ENCODE measurements at places on chromosomes 6 and 20. TPM values are rescaled to one million over a fixed set of nuclear protein-coding genes. Genes with fewer than 3 reads are reported as not detected.

- DNase-seq: peak; percentile 81
Observed at GRCh38 chr6:111628142-111628850, 22.6 kb upstream of the TRAF3IP2 start.

DNA sequence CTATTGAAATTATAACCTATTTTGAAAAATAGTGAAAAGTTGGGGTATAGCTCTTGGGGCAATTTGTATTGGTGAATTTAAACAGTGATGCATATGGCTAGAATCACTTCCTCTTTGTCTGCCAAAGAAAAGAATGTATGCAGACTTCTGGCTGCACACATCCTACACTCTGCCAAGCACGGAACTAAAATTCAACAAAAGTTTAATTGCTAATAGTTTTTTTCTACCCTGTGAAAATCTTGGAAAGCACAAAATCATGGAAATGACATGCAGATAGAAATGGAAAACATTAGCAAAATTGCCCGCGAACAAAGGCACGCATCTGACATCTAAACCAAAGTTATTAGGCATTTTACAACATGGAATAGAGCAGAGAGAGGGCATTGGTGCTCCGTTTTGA lies 106.4 kb upstream of the PDE10A start:
- DNase-seq: no peak

- DNase-seq: no peak
Observed at GRCh38 chr6:116439522-116440051, 21.6 kb upstream of the CALHM6 start.

GRCh38 chr20:38874460-38875174 lies 51.6 kb upstream of the FAM83D start:
- DNase-seq: no peak

GRCh38 chr6:47437592-47437991 lies 40.0 kb upstream of the CD2AP start:
- DNase-seq: no peak

DNA sequence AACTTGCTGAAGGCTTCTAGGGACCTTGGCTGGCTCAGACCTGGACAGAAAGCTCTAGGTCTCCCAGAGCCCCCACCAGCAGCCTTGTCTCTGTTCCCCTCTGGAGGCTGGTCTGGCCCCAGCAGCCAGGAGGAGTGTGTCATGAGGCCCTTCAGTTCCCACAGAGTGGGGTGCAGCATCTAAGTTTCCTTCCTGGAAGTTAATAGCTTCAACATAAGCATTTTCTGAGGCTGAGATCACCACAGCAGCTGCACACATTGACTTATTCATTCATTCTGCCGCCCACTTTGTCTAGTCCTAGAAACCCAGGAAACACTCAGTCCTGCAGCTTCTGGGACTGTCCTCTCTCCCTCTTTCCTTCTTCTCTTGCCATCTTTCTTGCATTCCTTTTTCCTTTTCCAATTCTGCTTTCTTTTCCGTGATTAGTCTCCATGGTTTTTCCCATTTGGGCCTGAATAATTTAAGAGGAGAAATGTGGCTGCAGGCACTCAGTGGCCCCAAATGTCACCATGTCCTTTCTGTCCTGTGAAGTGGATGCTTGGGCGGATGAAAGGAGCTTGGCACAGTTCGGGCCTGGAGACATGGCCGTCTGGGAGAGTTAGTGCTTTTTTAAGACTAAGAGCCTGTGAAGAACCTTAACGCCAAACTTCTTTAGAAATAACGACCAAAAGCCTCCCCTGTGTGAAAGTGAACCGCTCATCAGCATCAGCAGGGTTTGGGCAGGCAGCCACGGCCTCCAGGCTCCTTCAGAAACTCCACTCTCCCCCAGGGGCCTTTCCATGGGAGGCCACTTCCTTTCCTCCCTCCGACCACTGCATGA lies 31.0 kb upstream of the PCMTD2 start:
- peak; percentile 95 for DNase-seq

The HTR1E gene
- not detected for total RNA-seq

DNA sequence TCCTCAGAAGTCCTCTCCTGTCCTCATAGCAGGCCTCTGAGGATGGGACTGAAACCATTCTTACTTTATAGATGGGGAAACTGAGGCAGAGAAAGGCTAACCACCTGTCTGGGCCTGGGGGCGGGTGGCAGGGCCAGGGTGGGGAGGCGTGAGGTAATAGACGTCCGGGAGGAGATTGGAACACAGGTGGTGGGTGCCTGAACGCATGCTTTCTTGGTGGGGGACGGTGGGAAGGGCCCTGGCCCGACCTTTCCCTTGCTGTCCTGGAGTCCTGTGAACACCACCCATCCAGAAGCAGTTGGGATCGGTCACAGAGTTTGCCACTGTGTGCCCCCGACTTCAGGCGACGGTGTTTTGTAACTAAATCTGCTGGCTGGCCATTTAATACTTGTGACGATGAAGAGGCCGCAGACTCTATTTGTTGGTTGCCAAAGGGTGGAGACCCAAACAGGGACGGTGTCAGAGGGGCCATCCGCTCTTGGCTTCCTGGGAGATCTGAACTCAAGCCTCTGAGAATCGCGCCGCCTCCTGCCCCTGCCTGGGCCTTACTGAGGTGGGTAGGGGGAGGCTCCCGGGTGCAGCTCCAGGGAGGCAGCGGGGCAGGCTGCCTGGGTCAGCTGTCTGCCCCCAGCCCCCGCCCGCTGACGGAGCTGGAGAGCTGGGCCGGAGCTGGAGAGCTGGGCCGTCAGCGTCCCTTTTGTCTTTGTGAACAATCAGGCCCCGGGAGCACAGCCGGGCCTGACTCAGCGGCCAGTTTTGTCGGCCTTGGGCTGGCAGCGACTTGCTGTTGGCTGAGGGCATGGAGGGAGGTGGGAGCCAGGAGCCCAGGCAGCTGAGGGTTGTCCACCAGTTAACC lies 4.1 kb downstream of the RBM38 start:
- no peak for DNase-seq

The ANKEF1 gene
- total RNA-seq: 1.3 TPM

DNA sequence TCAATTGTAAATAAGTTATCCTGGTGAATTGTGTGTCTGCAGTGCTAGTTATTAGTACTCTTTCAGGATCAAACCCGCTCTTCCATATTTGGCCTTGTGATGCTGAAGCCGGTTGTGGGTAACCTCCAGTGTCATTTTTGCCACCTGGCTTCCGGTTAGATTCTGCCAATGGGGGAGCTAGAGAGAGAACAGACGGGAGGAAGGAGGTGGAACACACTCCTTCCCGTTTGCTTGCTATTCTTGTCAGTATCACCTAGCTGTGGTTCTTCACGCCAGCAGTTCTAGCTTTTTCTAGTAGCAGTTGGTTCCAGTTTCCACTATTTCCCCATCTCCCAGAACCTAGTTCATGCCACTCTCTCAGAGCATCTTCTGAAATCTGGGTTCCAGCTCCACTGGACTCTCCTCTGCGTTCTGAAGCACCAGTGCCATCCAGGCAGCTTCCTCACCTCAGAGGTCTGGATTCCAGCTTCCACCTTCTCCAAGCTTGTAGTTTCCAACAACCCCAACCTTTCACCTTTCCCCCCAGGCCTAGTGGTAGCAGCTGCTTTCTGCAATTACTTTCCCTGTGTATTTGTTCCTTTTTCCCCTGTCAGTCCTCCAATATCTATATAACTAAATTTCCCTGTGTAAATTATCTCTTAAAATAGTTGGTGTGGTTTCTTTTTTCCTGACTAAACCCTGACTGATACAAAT lies 46.9 kb upstream of the LOC128125822 start:
- no peak for DNase-seq

DNA sequence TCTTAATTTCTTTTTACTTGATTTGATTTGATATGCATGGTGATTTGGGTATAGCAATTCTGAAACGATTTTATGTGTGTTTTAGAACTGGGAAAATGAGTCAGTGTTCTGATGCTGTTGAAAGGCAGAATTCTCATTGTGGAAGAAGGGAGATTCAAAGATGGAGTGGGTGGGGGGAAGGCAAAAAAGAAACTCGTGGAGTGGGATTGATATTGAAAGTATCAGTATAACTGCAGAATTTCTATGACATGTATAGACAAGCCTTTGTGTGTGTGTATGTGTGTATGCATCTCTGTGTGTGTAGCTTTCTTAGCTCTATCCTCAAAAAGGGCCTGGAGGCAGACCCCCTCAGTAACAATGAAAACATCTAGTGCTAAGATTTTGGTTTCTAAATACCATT lies 184.3 kb upstream of the OLIG3 start:
- no peak for DNase-seq

The FAM217A gene
- not detected for total RNA-seq
